Sigmoid colon (tissue), 7 donors: ENCODE measurements at places on chromosomes 11 and 22. TPM values are rescaled to one million over a fixed set of nuclear protein-coding genes. Genes with fewer than 3 reads are reported as not detected.

- no peak for DNase-seq
Observed at GRCh38 chr11:27100534-27100933, 59.9 kb downstream of the BBOX1 start.

DNA sequence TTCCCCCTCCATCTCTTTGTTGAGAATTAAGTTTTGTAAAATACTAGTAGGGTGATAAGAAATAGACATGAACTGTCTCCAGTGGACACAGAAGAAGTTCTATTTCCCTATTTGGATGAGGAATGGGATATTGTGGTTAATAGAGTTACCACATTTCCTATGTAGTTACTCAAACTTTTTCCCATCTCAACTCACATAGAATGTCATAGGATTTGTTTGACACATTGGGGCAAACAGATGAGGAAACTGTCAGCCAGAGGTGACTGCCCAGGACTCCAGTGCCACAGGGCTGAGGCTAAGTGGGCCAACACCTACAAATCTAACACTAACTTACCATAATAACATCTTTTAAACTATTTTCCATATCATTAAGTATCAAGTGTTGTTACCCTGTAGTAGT, 58.3 kb downstream of the CCDC83 start:
- DNase-seq: no peak

DNA sequence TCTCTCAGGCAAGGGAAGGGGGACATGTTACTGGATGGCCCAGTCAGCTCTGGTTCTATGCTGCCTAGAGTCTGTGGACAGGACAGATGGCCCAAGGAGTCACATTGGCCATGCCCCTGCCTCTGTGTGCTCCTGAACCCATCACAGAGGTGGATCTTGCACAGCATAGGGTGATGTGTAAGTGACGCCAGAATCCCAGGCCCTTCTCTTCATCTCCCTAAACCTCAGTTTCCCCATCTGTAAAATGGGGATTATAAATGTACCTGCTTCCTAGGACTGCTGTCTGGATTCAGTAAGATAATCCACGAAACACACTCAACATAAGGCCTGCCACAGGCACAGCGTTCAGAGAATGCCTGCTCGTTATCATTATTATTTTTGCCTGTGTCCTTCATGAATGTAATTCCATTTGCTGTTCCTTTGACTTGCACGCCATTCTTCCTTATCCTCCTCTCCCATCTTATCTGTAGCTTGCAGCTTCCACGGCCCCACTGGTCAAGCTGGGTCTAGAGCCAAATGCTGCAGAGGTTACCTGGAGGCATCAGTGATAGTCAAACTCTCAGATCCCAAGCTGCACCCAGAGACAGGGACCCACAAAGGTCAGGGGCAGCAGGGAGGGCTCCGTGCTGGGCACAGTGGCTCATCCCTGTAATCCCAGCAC, 207.0 kb downstream of the MN1 start:
- no peak for DNase-seq

DNA sequence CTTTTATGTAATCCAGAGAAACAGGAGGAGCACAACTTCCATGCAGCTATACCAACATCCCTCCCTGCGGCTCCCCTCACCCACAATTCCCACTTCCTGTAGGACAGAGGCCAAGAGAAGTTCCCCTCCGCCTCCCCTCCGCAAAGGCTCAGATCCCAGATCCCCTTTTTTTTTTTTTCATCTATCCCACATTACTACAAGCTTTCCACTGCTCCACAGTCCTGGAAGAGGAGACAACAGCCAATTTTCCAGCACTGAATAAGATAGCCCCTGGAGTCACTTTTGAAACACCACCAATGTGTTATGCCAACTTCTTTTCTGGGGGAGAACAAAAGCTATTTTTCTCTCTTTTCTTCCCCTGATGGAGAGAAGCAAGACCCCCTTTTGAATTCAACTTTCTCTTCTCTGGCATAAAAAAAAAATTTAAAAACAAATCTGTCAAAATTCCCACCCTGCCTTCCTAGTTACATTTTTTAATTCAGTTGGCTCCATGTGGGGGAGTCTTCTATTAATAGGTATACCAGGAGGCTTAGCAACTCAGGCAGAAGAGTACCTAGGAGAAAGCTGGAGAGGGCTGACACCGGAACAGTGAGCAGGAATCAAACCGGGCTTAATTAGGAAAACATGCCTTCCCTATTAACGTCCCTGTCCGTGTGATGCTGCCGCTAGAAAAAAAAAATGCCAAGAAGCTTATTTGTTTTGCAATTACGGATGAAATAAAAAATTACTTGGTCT, 543.4 kb downstream of the BUD13 start:
- no peak for DNase-seq

- no peak for DNase-seq
Observed at GRCh38 chr11:59865031-59865430, 1.3 kb downstream of the TCN1 start.

- DNase-seq: no peak
Observed at GRCh38 chr22:19133561-19133960, 2.5 kb downstream of the TSSK2 start.

DNA sequence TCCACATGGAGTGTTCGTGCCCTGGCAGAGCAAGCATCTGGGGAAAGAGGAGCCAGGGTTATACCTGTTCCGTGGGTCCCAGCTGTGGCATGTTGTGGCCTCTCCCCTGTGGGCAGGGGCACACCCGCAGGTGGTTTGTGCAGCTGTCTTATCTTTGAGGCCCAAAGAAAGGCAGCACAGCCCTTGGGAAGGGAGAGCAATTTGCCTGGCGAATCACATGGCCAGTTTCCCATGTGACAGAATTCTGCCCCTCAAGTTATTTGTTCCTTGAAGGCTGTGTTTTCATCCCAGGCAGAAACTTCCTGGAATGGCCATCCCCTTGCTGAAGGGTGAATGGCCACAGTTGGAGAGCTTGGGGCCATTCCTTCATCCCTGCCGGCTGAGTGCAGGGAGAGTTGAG, 16.4 kb upstream of the COX8A start:
- DNase-seq: no peak

GRCh38 chr22:44068422-44069191, 44.5 kb downstream of the PARVB start:
- no peak for DNase-seq

DNA sequence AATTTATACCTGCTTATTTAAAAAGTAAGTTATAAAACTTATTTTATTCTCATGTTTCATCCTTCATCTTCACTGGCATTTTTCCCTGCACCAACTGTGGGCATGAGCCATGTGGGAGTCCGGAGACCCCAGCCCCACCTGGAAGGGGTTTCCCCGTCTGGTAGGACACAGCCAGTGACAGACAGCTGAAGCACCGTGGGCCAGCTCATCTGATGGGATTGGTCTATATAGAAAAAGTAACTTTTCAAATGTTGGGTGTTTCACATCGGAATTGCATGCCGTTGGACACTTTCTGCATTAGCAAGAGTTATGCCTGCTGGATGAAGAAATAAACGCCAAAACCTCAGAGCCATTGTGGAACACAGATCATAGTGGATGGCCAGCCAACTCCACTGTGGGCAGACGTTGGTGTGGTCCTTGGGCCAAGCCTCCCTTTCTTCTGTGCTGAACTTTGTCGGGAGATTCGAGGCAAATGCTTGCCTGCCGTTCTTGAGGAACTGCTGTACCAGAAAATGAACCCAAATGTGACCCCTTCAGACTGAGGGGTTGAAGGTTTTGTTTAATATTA, 1329.3 kb downstream of the TBC1D22A start:
- DNase-seq: no peak

- no peak for DNase-seq
Observed at GRCh38 chr11:115325523-115325922, 178.7 kb downstream of the CADM1 start.

DNA sequence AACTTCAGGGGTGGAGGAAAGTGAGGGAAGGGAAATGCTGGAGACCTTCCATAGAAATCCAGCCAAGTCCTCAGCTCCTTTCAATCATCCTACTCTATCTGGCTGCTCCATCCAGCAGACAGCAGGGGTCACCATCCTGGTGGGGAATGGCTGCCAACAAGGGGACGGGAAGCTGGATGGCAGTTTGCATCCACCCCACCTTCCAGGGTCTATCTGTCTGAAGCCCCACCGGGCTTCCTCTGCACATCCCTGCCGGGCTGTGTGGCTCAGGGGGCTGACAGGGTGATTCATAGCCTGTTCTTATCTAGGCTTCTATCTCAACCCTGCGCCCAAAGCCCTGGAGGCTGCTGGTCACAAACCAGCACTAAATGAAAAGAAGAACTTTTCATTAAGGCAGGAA, 1.1 kb downstream of the SYTL2 start:
- DNase-seq: no peak

GRCh38 chr11:28729339-28729738, 621.2 kb downstream of the METTL15 start:
- DNase-seq: no peak

DNA sequence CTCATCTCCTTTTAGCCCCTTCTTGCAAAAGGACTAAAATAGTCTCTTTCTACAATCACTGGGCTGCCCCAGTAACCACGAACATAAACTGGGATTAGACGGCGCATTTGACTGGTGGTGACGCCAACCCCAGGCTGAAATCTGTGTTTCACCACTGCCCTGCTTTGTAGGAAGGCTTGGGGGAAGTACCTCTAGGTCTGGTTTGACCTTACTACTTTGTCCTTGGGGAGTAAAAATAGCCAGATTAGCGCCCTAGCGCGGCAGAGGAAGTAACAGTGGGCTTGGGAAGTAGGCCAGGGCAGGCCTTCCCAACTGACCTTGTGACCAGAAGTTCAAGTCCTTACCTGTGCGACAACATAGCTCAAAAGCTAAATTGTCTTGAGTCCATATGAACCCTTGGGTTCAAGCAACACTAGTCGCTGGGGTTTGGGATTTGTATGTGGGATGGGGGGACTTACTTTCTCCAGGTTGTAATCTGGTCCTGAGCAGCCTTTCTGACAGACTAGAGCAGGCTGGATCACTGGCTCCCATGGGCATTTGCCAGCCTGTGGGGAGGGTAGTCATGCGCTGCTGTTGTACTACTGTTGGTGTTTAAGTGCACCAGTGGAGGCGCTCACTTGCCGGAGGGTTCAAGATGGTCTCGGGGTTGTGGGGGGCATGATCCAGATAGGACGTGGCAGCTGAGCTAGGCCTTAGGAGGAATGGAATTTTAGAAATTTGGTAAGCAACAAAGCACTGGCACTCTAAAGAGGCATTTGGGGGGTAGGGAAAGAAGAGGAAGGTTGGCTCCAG, 953 bp upstream of the PACS1 start:
- DNase-seq: no peak

GRCh38 chr11:35302398-35302797, 117.0 kb downstream of the SLC1A2 start:
- no peak for DNase-seq

GRCh38 chr11:10639350-10639749, 54.2 kb downstream of the IRAG1 start:
- no peak for DNase-seq

DNA sequence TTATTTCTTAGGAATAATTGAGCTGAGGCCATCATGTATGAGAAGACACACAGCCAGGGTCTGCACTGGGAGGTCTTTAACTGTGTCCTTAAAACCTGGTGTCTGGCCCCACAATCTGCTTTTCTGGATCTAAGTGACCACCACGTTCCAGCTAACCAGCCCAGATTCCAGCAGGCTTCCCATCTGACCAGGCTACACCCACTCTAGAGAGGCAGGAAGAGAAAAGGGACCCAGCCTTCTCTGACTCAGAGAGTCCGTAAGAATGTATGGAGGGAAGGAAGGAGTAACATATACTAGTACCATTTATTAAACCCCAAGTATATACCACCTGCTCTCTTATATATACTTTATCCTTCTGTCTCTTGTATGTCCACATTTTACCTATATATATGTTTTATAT, 80.1 kb downstream of the LDLRAD3 start:
- no peak for DNase-seq

- DNase-seq: peak; percentile 96
Observed at GRCh38 chr11:12397931-12398334, 20.6 kb downstream of the PARVA start.

DNA sequence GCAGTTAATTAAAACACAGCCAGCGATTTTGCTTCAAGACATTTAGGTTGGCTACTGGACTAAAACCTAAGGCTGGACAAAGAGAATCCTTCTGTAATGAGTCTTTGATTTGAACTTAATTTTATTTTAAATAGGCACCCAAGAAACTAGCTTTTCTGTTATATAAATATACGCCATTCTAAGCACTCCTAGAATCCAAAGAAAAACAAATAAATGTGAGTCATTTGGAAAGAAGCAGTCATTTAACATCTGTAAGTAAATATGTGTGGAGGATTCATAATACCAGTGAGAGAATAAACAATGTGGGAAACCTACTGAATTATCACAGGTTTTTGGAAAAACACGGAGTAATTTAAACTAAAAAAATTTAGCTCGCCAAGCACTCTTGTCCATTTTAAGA, 1.2 kb upstream of the TECTA start:
- DNase-seq: no peak

DNA sequence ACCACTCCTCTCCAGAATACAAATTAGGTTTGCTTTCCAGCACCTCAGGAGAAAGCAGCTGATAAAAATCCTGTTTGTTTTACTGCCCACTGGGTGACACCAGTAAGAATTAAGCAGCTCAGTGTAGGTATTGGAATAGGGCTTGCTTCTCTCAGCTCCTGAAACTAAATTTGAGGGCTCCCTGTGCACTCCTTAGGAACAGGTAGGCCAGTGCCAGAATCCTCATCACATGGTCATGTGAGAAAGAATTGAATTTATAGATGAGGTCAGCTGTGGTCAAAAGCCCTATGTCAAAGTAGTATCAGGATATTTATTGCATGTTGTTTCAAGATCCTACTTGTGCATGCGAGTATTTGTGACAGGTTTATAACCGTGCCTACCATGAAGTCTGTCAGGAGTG, 1.0 kb downstream of the PRSS23 start:
- DNase-seq: no peak

DNA sequence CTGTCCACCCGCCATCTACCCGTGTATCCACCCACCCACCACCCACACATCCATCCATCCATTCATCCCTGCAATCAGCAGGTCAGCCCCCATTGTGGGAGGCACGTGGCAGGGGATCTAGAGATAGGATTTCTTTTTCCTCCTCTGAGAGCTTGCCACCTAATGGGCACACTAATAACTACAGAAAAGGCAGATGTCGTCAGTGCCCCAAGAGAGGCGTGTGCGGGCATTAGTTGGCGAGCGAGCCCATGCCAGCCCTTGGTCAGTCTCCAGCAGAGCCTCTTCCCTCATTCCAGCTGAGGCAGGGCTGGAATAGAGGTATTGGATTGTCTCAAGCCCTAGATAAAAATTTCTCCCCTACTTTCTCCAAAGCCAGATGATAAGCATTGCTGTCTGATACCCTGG, 9.7 kb downstream of the USP2 start:
- no peak for DNase-seq

SCN2B gene
- 1.7 TPM for total RNA-seq

KRTAP5-11 gene
- total RNA-seq: not detected

KLHL22 gene
- total RNA-seq: 39.6 TPM

TPH1 gene
- 0.28 TPM for total RNA-seq

SULT4A1 gene
- total RNA-seq: 2.9 TPM

MS4A4E gene
- 7.5 TPM for total RNA-seq

SCGB1C1 gene
- not detected for total RNA-seq

OR2AT4 gene
- total RNA-seq: not detected

OR4D11 gene
- total RNA-seq: not detected

KCNK7 gene
- 0.71 TPM for total RNA-seq
